ENCODE measurements at places on chromosomes 2 and 18.

DNA sequence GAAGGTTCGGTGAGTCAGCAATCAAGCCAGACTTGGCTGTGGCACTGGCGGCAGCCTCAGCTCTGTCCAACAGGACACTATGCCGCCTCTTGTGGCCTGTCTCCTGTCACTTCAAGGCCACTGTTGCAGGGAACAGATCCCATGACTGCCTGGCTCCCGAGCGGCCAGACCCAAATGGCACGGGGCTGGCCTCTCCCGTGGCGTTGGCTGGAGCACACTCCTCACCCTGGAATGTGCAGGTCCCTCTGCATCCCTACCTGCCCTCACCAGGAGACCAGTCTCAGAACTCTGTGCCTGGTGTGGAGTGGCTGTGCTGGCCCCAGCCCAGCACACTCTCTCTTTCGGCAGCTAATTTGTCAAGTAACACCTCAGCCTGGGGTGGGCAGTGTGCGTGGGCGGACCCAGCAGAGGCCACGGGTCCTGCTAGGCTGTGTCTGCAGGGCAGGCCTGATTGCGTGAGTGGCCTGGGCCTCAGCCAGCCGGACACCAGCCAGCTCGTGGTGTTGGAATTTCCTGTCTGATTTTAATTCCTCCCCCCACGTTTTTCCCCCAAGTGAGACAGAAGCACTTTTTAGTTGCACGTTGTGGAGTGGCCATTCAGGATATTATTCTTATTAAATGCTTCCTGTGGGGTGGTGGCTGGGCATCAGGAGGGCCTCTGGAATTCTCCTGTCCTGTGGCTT, 179.3 kb downstream of the GLI2 start:
- DNase-seq: no peak

- DNase-seq: no peak
Observed at GRCh38 chr2:166661391-166661790, 167.3 kb upstream of the SCN7A start.

GRCh38 chr2:47072728-47073191, 82.3 kb downstream of the STPG4 start:
- DNase-seq: peak; percentile 89

GRCh38 chr18:46336278-46337111, 232.3 kb downstream of the HAUS1 start:
- DNase-seq: no peak

- no peak for DNase-seq
Observed at GRCh38 chr2:174603280-174603679, 5.7 kb upstream of the WIPF1 start.

DNA sequence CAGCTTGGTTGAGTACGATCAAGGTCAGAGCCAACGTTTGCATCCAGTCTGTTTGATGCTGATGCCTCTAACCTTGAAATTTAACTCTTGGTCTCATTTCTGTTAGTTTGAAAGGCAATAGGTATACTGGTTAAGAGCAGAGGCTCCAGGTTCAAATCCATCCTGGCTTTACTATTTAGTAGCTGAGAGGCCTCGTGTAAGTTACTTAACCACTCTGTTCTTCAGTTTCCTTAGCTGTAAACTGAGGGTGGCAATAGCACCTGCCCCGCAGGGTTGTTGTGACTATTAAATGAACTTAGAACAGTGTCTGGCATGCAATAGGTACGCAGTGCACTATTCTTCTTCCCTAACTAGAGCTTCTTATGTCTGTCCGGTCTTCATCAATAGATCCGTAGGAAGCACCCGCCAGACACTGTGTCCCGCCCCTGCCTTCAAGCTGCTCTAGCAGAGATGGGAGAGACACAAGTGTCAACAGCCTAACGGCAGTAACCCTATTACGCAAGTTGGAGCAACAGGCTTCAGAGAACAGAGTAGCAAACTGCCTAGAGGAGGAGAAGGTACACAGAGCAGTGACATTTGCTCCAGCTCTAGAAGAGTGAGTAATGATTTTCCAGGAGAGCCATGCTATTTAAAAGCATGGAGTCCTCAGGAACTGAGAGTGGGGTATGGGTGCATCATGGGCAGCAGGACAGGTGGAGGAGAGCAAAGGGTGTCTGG, 62.7 kb upstream of the ST3GAL5 start:
- DNase-seq: peak; percentile 36

DNA sequence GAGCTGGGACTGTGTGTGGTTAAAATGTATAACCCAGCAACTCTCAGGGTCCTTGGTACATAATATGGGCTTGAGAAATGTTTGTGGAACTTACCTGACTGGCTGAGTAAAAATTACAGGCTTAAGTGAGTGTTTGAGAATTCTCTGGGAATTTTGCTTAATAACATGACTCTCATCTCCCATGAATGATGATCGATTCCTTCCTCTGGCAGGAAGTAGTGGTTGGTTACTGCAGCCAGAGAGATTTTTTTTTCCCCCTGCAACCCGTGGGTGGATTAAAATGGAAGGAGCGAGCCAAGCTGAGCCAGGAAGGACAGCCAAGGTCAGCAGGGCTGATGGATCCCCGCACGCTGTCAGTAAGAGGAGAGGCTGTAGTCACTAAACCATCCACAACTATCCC, 40.6 kb upstream of the RFX8 start:
- no peak for DNase-seq

GRCh38 chr2:16010951-16011620, 70.7 kb downstream of the MYCN start:
- no peak for DNase-seq

DNA sequence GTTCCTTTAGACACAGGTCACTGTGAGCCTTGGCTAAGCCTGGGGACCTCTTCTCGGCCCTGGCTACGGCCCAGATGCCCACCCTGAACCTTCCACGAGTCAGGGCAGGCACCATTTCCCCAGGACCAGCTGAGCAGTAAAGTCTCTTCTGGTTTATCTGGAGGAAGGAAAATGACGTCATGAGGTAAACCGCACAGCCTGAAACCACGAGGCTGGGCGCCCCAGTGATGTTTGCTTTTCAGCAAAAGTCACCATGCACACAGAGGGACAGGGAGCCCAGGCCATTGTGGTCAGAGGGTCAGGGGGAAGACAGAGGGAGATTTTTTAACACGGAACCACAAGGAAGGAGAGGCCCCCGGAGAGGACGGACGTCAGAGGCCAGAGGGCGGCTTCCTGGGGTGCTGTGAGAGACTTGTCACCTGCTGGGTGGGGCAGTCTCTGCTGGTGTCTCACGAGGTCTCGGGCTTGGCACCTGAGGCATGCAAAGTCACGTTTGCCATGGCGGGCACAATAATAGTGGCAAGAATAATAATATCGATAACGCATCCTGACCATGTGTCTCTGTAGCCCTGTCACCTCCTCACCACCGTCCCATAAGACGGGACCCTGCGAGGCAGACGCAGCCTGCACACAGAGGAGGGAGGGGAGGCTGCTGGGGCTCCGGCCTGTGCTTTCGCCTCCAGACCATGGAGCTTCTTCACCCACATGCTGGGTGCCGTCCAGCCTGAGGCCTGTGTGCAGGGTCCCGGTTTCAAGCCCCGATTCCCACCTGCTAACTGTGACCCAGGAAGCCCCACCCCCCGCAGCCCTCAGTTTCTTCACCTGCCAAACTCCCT, 33.2 kb upstream of the FOSL2 start:
- DNase-seq: peak; percentile 36

GRCh38 chr18:57441071-57441794, 6.1 kb downstream of the ONECUT2 start:
- DNase-seq: no peak

DNA sequence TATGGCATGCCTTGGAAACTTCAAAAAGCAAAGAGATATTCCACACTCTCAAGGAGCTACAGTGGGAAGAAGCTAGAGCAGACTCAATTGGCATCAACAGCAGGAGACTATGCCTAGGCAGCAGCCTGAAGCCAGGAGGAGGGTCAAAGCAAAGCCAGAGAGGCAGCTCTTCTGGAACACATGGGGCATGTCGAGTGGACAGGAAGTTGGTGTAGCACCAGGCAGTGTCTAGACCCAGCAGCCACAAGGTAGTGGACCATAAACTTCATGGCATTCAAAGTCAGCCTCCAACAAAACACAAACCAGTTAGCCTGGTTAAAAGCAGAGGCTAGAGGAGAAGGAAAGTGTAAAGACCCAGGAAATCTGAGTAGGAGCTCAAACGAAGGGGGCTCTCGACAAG, 311.2 kb upstream of the PKDCC start:
- DNase-seq: no peak
